ENCODE measurements at places on chromosomes 13 and 19.
A peak's percentile ranks its signal among the peaks of the same experiment; 100 is the strongest.

DNA sequence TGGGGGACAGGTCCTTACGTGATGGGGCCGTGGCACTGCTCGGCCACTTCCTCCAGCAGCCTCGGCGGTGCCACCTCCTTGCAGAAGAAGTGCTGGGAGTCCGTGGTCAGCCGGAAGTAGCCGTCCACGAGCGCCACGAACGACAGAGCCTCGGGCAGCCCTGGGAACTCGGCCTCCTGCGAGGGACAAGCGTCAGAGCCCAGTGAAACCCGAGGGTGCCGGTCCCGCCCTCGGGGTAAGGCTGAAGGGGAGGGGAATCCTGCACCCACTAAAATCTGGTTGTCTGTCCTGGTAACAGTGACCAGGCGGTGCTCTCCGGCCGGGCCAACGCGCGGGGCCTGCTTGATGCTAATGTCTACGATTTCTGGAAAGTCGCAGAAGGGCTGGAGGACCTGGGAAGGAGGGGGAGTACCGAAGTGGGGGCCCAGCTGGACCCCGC is 6.4 kb downstream of the JAK3 start:
- DNase-seq: no peak

DNA sequence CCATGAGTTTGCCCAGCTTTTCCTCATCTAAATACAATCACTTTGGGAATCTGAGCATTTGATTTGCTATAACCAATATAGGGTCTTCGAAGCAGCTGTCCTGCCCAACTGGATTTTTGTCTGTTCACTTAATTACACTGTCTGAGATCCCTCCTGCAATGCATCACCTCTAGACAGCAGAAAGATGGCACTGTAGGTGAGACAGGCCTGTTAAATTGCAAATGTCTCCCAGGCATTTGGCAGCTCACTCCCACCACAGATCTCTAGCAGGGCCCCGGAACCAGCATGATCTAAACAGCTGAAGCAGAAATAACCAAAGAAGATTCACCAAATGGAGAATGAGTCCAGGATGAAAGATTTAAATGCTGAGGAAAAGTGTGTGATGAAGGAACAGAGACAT is 41.9 kb upstream of the SERPINE3 start:
- no peak for DNase-seq

DNA sequence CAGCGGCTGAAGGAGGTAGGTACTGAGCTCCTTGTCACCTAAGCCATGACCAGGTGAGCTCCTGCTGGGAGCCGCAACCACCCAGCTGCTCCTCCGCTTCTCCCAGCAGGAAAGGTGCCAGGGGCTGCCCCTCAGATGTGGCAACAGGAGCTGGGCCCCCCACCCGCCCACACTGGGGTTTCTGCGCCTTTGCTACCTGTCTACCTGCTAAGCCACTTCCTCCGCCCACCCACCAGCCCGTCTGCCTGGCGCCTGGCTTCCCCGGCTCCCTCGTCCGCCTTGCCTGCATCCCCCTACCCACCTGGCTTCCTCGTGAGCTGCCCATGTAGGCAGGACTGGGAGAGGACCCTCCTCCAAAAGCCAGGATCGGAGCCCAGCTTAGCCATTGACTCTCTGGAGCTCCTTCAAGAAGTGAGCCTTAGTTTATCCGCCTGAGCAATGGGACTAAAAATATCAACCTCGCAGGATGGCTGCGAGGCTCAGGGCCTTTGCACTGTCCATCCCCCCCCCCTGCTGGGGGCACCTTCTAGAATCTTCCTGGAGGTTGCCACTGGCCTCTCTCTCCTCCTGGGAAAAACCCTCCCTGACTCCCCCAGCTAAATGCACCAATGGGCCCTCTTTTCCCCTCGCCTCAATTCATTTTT is 55.8 kb upstream of the KLF2 start:
- no peak for DNase-seq

DNA sequence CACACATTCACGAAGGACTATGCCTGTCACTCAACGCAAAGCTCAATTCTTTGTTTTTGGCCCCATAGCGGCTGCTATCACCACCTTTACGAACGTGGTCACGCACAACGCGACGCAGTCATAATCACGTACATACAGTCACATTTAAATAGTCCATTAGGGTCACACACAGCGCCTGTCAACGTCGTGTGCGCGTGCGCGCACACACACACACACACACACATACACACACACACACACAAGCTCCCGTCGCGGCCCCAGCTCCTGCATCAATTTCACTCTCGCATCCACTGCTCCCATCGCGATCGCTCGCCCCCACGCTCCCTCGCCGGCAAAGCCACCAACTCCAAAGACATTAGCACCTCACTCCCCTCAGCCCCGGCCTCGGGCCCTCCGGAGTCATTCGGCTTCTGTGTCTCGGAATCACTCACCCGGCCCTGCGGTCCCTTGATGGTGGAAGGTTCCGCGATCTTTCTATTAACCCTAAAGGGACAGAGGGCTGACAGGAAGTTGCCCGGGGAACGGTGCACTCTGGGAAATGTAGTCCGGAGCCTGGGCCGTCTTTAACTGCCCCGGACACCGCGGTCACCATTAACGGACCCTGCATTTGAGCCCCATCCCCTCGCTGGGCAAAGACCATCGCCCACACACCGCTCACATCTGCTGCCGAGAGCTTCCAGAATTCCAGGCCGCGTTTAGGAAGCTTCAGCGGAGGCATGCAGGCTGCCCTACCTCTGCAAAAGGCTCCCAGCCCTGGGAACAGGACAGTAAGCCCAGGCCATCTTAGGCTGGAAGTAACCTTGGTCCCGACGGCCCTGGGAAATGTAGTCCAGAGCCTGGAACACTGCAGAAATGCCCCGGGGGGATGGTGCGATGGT is at the start of gene ZNF790:
Gene ZNF790 (minus strand): TSS at position 482 of the 878 bp plus-strand sequence. CDS start 12,768 bp downstream, outside the sequence.
- DNase-seq: peak; percentile 48

DNA sequence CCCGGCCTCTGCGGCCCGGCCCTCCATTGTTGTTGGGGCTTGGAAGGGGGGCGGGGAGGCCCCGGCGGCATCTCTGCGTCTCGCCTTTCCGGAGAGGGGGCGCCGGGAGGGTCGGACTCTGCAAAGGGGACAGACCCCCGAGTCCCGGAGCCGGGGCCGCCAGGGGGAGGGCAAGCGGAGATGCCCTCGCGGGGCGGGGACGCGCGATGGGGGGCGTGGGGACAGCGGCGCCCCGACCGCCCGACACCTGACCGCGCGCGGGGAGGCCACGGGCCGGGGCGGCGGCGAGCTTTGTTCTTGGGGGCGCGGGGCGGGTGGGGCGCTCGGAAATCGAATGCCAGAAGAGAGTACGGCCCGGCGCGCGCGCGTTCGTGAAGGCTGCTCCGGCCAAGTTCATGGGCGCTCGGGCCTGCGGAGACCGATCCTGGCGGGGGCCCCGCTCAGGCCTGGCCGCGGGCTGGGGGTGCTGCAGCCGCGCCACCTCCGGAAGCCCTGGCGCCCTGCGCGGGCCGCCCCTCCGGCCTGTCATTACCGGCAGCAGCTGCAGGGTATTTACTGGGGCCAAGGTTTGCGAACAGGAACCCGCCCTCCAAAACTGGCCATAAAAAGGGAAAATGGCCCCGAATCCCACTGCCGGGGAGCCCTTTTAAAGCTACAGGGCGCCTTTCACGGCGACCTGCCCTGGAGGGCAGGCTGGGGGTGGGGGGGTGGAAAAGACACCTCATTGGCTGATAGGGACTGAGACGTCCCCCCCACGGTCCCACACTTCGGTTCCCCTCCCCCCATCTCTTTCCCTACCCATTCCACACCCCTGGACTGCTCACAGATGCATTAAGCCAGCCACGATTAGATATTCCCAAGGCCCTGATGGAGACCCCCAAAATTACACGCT is 11.1 kb upstream of the NANOS3 start:
- no peak for DNase-seq

GRCh38 chr19:13783565-13784500 is 9.6 kb downstream of the C19orf53 start:
- DNase-seq: no peak

GRCh38 chr13:28819046-28819730 is 951 bp upstream of the MTUS2 start:
- no peak for DNase-seq

DNA sequence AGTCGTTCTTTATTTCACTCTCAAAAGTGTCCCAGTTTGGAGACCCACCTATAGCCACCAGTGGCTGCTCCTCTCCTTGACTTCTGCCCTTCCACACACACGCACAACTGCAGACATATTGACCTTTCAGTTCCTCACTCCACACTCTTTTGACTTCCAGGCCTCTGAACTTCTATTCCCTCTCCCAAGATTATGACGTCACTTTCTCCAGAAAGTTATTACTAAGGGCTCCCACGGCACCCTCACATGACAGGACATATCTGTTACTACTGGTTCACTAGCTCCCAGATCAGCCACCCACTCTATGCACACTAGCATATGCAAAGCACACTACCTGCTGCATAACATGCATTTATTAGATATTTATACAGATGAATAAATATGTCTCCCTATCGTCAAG is 45.9 kb downstream of the XPO4 start:
- no peak for DNase-seq

GRCh38 chr13:74046431-74046830 is 87.8 kb downstream of the KLF12 start:
- no peak for DNase-seq

DNA sequence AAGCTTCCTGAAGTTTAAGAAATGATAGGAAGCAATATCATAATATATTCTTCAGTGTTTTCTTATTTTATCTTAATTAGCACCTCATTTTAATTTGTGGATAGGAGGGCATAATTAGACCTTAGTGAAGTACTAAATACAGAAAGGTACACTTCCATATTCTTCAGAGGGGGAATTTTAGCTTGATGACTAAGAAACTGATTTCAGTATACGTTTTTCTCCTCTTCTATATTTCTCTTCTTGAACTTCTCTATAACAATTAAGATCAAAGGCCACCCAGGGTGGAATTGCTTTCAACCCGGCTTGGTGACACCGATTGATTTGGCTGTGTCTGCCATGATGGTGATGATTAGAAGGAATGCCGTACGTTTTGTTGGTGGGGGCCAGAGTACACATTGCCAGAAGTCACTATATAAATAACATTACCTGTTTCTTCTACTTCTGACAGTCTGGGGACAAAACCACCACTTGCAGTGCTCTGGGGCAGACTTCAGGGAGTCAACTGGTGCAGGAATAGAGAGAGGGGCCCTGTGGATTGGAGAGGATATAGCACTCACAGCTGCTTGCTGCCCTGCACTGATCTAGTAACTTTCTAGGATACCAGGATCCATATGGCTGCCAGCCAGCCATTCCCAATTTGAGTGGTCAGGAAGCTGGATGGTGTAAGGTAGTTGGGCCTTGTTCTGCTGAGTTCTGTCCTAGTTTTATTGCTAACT is 73.8 kb downstream of the SPATA13 start:
- no peak for DNase-seq

DNA sequence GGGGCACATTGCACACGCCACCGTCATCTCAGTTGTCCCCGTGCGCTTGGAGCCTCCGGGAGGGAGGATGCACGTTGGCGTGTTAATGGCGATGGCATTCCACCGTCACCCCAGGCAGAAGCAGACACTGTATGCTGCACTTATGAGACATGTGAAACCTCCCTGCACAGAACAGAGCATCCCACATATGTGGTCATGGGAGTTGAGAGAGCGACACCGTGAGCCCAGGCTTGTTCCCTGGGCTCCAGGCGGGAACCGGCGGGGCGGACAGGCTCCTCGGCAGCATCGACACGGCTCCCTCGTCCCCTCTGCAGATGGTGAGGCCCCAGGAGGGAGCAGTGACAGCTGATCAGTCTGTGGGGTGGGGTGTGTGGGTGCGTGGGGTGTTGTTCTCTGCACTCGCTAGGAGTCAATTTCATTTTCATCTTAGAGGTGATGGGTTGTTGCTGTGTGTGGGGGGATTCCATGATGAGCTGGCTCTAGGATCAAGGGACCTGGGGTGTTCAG is 40.4 kb downstream of the CRTC1 start:
- DNase-seq: no peak

DNA sequence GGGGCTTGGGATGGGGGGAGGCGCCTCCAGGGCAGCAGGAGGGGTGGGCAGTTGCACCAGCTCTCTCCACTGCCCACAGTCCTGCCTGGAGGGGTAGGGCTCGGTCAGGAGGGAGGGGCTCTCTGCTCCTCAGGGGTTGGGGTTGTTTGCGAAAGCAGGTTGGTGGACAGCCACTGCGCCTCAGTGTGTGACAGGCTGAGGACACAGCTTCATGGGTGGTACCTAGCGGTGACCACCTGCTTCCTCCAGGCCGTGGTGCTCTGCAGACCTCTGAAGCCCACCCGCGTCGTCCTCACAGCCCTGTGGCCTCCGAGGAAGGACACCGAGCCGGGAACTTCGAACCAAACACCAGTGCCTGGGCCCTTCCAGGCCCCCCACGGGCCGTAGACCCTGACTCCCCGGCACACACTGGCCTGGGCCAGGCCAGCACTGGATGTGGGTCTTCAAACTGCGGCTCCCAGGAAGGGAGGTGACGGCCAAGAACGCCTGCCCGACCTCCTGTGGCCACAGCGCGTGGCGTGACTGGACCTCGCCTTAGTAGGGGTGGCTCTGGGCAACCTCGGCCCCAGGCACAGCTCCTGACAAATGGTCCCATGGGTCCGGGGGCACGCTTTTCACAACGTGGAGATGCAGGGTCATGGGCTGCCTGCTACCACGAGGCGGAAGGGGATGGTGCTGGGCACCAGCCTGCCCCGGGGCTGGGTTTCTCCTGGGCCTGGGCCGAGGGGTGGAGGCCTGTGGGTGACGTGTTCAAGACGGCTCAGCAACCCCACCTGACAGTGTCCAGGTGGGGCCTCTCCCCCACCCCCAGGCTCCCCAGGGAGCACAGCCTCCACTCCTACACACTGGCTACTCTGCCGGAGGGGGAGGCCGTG is 173.2 kb downstream of the KDM4B start:
- DNase-seq: no peak

DNA sequence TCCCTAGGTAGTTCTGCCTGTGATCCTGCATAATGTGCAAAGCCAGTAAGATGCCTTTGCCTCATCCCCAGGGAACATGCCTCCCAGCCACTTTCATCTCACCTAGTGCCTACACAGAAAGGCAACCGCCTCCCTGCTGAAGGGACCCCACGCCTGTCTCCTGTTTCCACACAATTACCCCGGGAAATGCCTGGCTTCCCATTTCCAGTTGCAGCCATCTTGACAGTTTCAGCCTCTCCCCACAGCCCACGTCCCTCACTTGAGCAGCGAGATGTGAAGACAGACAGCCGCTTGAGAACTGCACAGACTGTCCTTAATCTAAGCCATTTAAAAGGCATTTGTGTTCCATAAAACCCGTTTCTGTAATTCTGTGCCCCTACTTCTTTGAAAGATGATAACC is 4.7 kb upstream of the UQCRFS1 start:
- no peak for DNase-seq

DNA sequence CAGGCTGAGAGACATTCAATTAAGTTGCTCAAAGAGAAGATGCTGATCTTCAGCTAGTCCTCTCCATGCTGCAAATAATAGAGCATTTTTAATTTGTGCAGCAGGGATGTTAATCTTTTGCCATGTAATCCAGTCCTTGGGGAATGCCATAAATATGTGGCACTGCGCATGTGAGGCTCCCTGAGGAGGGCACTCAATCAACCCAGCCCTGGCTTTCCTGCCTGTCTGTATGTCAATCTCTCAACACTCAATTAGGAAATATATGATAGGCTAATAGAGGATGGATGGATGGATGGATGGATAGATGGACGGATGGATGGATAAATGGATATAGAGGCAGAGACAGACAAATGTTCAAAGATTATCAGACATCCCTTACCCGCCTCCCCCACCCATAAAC is 31.6 kb upstream of the POP4 start:
- no peak for DNase-seq

- no peak for DNase-seq
These were observed 1.1 kb downstream of the SHISA2 start for GRCh38 chr13:26050568-26051230.
